ENCODE measurements at places on chromosomes 5 and 9.

DNA sequence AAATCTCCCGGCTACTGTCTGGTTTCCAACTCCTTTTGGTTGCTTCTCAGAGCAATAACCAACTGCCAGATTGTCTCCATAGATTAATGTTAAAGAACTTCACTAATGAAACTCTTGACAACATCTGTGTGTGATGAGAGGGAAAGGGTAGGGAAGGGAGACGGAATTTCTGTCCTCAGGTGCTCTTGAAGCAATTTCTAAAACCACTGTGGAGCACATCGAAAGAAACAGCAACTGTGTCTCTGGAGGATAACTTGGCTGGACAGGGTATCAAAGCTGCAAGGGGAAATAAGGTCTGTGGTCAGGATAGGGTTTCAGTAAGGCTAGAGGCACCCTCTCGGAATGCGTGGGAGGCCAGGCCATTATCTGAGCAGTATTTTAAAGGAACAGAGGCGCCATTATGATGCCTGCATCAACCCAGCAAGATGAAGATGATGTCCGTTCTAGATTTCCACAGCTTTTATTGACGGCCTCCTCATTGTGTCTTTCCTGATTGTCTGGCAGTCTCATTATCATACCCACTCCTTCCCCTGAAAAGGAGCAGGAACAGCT, 76.6 kb downstream of the RORB start:
- no peak for DNase-seq

GRCh38 chr5:88539693-88540365, 271.2 kb upstream of the TMEM161B start:
- DNase-seq: no peak

DNA sequence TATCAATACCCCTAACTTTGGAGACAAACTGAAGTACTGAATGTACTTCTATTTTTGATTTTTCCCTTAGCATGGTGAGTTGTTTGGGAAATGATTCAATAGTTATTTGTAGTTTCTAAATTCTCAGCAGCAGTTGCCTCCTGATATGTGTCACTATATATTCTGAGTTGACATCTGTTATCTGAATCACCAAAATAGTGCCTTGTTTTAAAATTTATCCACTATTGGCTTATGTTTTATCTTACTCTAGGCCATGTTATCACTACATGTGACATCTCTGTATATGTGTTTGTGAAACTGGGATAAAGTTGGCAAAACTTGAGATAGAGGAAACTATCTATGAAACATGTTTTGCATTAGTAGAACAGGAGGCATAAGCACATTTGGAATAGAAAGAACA, 317.6 kb downstream of the TLE4 start:
- no peak for DNase-seq

DNA sequence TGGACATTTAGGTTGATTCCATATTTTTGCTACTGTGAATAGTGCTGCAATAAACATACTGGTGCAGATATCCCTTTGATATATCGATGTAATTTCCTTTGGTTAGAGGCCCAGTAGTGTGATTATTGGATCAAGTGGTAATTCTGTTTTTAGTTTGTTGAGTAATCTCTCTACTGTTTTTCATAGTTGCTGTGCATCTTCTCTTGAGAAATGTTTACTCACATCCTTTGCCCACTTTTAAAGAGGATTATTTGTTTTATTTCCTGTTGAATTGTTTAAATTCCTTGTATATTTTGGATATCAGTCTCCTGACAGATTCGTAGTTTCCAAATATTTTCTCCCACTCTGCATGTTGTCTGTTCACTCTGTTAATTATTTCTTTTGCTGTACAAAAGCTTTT, 352.6 kb upstream of the TARS1 start:
- no peak for DNase-seq

GRCh38 chr5:138805096-138805495, 51.9 kb downstream of the CTNNA1 start:
- DNase-seq: no peak

DNA sequence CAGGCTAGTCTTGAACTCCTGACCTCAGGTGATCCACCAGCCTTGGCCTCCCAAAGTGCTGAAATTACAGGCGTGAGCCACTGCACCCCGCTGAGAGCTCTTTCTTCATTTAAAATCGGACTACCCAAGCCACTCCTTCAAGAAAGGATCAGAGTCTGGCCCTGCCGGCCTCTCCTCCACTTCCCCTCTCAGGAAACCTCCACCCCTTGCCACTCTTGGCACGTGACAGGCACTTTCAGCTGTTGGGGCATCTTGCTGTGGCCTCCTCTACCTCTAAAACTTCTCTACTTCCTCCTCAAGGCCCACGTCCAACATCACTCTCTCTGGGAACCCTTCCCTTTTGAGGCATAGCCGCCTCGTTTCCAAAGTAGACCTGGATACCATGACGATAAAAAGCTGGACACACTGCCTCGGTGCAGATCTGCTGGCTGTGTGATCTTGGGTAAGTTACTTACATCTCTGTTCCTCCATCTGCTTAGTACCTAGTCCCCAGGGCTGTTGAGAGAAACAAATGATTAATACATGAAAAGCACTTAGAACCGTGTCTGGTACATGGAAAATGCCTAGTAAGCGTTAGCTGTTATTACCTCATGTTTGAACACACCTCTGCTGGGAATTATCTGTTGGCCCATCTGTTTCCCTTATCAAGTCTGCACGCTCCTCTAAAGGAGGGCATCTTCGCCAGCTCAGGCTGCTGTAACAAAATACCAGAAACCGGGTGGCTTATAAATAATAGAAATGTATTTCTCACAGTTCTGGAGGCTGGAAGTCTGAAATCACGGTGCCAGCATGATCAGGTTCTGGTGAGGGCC, 55.3 kb downstream of the SMIM23 start:
- no peak for DNase-seq

DNA sequence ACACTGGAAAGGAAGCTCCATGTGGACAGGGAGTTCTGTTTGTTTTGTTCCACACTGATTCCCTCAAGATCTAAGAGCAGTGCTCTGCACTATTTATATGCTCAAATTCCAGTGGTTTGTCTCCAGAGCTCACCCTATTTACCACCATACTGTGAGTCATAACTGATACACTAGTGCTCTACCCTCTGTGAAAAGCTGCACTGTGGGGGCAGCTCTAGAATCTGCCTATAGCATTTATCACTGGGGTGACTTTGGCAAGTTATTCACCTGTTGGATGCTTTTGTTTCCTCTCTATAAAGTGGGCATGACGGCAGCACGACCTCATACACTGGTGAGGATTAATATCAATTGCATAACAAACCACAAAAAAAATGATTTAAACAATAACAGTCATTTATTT, 307.8 kb downstream of the NR2F1-AS1 start:
- no peak for DNase-seq

- DNase-seq: no peak
Observed at GRCh38 chr5:72427488-72428437, 79.4 kb downstream of the ZNF366 start.

DNA sequence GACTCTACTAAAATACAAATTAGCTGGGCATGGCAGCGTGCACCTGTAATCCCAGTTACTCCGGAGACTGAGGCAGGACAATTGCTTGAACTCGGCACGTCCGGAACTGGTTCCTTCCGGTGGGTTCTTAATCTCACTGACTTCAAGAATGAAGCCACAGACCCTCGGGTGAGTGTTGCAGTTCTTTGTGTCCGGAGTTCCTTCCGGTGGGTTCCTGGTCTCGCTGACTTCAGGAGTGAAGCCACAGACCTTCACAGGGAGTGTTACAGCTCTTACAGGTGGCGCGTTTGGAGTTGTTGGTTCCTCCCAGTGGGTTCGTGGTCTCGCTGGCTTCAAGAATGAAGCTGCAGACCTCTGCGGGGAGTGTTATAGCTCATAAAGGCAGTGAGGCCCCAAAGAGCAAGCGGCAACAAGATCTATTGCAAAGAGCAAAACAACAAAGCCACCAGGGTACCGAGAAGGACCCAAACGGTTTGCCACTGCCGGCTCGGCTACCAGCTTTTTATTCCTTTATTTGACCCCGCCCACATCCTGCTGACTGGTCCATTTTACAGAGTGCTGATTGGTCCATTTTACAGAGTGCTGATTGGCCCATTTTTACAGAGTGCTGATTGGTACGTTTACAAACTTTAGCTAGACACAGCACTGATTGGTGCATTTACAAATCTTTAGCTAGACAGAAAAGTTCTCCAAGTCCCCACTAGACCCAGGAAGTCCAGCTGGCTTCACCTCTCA, 28.6 kb upstream of the SLC6A19 start:
- DNase-seq: no peak

DNA sequence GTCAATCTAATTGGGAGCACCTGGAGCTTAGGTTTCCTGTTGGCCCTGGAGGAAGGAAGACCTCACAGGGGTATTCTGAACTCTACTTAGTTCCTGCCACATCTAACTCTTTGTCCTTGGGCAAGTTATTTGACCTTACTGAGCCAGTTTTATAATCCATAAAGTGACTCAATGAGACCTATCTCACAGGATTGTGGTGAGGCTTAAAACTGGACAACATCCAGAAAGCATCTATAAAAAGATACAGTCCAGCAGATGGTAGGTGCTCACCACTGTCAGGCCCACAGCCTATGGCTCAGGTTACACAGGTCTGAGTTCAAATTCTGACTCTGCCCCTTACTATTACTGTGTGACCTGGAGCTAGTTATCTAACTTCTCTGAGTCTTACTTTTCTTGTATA, 23.3 kb downstream of the KCNV2 start:
- no peak for DNase-seq

DNA sequence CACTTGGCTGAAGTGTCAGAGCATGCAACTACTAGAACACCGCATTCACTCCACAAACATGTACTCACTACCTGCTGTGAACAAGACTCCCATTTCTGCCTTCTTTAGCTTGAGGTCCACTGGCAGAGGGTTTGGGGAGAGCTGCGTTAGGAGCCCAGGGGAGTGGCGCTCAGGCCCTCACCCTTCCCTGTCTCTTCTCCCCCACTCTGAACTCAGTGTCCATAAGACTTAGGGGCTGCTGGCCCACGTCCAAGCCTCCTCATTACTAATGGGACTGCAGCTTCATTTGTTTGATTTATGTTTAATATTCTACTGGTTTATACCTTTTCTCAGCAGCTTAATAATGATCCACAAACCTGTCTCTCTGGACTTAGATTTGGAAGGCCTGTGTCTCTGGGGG, 70.9 kb downstream of the HSPA4 start:
- no peak for DNase-seq

DNA sequence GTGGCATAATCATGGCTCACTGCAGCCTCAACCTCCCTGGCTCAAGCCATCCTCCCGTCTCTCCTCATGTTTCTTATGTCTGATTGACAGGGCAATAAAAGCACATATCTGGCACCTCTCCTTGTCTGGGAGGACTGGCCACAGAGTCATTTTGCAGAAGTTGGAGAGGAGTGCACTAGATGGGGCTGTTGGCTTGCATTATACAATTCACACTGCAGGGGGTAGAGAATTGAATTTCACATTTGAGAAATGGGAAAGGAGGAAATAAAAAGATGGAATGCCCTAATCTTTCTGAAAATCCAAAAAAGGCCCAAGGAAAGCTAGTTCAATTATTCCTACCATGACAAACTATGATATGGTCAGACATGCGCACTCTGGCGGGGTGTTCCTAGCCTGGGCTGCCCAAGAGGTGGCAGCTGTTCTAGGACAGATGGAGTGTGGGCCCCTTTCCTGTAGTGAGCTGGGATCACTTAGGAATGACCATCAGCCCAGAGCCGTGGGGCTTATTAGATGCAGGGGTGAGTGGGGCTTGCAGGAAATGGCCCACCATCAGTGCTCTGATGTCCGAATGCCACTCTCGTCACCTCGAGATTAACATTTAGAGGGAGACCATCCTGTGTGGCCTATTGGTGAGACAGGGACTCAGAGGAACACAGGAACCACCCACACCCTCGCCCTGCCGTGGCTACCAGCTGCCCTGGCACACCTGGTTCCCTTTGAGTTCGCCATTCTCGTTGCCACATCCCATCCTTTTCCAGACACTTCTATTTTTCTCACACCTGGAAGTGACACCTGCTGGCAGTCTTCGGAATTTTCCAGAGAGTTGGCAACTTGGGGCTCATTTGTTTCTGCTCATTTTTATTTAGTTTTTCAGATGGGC, 21.8 kb upstream of the ANKRD18A start:
- DNase-seq: peak; percentile 8

- no peak for DNase-seq
Observed at GRCh38 chr5:66814146-66814991, 218.2 kb downstream of the MAST4 start.

GRCh38 chr9:109476642-109477257, 21.4 kb downstream of the PTPN3 start:
- DNase-seq: no peak

DNA sequence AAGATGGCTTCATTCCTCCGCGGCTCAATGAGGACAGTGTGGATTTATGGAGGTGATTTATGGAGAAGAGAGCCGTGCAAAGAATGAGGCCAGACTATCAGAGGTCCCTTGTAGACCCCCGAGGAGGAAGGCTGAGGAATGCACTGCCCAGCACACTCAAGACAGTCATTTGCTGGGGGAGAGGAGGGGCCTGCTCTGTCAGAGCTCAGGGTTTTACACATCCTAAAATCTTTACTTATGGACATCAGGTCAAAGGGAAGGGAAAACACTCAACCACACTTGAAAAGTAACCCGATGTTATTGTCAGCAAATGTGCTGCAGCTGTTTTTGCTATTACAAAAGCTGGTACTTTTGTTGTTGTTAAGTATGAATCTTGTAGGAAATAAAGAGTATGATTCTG, 289.5 kb downstream of the SLIT3 start:
- DNase-seq: no peak

- no peak for DNase-seq
Observed at GRCh38 chr5:21704974-21705668, 1148.0 kb downstream of the CDH12 start.

GRCh38 chr5:124773315-124774311, 27.2 kb upstream of the ZNF608 start:
- DNase-seq: no peak

GRCh38 chr9:462606-463005, 247.9 kb downstream of the DOCK8 start:
- DNase-seq: no peak

DNA sequence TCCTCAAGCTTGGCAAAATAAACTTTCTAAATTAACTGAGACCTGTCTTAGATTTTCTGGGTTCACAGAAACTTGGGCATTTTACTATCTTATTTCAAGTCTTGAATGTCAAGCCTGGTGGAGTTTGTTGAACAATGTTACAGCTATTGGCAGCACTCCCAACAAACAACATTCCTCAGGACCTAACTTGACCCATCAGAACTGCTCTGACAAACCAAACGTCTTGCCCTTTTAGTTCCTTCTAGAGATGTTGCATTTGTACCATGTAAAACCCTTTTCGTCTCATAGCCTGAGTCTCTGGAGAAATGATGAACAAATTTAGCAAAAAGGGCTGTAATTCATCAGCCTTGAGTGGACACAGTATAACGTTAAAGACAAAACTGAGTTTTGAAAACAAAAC, 51.1 kb downstream of the GNA14 start:
- DNase-seq: no peak

- DNase-seq: no peak
Observed at GRCh38 chr5:144203750-144204596, 33.3 kb downstream of the KCTD16 start.

- no peak for DNase-seq
Observed at GRCh38 chr5:6535594-6535993, 86.9 kb downstream of the UBE2QL1 start.

DNA sequence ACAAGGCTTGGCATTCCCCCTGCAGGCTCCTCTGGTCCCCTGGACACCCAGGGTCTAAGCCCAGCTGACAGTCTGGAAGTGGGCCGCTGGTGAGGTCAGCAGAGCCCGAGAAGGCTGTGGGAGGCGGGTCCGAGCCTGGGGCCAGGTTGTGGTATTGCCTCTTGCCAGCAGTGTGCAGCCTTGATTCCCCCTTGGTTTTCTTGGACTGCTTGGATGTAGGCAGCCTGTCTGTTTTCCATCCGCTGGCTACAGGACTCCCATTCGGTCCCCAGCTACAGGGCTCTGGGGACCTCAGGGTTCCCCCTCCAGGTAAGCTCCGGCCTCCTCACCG, 1.6 kb downstream of the AIF1L start:
- no peak for DNase-seq

Measured in AG04450 (cell line).